Cardiac ventricle fibroblast (primary cell): ENCODE measurements at places on chromosomes 6 and 20. TPM values are rescaled to one million over a fixed set of nuclear protein-coding genes. Genes with fewer than 3 reads are reported as not detected.

Gene HAO1
- total RNA-seq, result not detected in 2 replicates

Gene BACH2
- total RNA-seq, result 0.06 and 0.29 TPM in 2 replicates

Gene SEMG2
- total RNA-seq, result not detected in 2 replicates

Gene ADTRP
- total RNA-seq, result not detected in 2 replicates

Gene MDFI
- total RNA-seq, result 2.9 and 3.1 TPM in 2 replicates

Gene KHDC1
- total RNA-seq, result 3.4 and 3.5 TPM in 2 replicates

Gene ENPP3
- not detected in 2 replicates for total RNA-seq

Gene SLC22A23
- 11.0 and 11.8 TPM in 2 replicates for total RNA-seq

Gene BPIFA1
- total RNA-seq, result not detected in 2 replicates

Gene SPEF1
- not detected in 2 replicates for total RNA-seq

Gene MUCL3
- not detected in 2 replicates for total RNA-seq

Gene SEL1L2
- not detected in 2 replicates for total RNA-seq

Gene TOX2
- total RNA-seq, result 1.9 and 5.0 TPM in 2 replicates

Gene PXDC1
- 61.0 and 67.8 TPM in 2 replicates for total RNA-seq

Gene ULBP2
- total RNA-seq, result 0.62 and 1.8 TPM in 2 replicates

Gene SMLR1
- not detected in 2 replicates for total RNA-seq

Gene HTR1B
- total RNA-seq, result not detected in 2 replicates

Gene NKAIN2
- not detected in 2 replicates for total RNA-seq

Gene CLIC1
- total RNA-seq, result 293 and 305 TPM in 2 replicates

Gene ARMH2
- not detected in 2 replicates for total RNA-seq

Gene SIRPG
- not detected in 2 replicates for total RNA-seq

Gene TBXT
- total RNA-seq, result not detected in 2 replicates

Gene BMP6
- 4.9 and 8.8 TPM in 2 replicates for total RNA-seq

Gene TBX18
- total RNA-seq, result 21.2 and 23.6 TPM in 2 replicates

Gene AVP
- total RNA-seq, result not detected in 2 replicates

Gene MTFR2
- 0.88 and 1.5 TPM in 2 replicates for total RNA-seq

Gene LBP
- 0.20 and 1.7 TPM in 2 replicates for total RNA-seq

Gene SUMO4
- 0.19 and 0.29 TPM in 2 replicates for total RNA-seq

Gene EPHA7
- 0.05 TPM in 1 of 2 replicates, not detected in the other for total RNA-seq

Gene FAM209B
- total RNA-seq, result not detected in 2 replicates

Gene MCCD1
- not detected in 2 replicates for total RNA-seq

Gene DACT2
- 5.3 and 8.5 TPM in 2 replicates for total RNA-seq

Gene COL19A1
- total RNA-seq, result not detected in 2 replicates

Gene DNMT3B
- 0.37 and 1.3 TPM in 2 replicates for total RNA-seq

Gene ZBTB2
- total RNA-seq, result 6.6 and 8.4 TPM in 2 replicates

Gene PARD6B
- 0.06 and 0.10 TPM in 2 replicates for total RNA-seq

Gene MTHFD1L
- total RNA-seq, result 16.5 and 19.3 TPM in 2 replicates

Gene BMP2
- 5.1 and 5.8 TPM in 2 replicates for total RNA-seq
